ENCODE measurements at places on chromosomes 7 and 10.

DNA sequence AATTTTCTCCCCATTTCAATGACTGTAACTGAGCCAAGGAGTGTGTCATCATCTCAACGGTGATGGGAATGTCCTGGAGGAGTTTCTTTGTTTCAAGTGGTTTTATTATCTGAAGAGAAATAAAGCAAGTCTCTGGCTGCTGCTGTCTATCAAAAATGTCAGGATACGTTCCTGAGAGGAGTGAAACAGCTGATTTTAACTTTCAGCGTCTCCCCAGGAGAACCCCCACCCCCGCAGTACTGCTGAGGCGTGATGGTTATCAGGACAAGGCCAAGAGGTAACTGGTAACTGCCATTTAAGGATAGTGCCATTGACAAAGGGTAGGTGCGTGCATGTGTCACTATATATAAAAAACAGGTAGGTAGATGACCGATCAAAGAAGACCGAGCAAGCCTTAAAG, 70.3 kb upstream of the LRGUK start:
- no peak for DNase-seq

GRCh38 chr10:13871011-13871410, 284.2 kb downstream of the PRPF18 start:
- DNase-seq: no peak

- DNase-seq: no peak
Observed at GRCh38 chr10:3512263-3512662, 272.7 kb downstream of the KLF6 start.

DNA sequence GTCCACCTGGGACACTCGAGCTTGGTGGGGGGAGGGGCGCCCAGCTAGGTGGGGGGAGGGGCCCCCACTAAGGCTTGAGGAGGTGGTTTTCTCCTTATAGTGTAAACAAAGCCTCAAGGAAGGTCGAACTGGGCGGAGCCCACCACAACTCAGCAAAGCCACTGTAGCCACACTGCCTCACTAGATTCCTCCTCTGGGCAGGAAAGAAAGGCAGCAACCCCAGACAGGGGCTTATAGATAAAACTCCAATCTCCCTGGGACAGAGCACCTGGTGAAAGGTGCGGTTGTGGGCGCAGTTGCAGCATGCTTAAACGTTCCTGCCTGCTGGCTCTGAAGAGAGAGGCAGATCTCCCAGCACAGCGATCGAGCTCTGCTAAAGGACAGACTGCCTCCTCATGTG, 133.1 kb downstream of the SNX13 start:
- DNase-seq: no peak

GRCh38 chr10:20970044-20970443, 72.9 kb upstream of the NEBL start:
- DNase-seq: no peak

DNA sequence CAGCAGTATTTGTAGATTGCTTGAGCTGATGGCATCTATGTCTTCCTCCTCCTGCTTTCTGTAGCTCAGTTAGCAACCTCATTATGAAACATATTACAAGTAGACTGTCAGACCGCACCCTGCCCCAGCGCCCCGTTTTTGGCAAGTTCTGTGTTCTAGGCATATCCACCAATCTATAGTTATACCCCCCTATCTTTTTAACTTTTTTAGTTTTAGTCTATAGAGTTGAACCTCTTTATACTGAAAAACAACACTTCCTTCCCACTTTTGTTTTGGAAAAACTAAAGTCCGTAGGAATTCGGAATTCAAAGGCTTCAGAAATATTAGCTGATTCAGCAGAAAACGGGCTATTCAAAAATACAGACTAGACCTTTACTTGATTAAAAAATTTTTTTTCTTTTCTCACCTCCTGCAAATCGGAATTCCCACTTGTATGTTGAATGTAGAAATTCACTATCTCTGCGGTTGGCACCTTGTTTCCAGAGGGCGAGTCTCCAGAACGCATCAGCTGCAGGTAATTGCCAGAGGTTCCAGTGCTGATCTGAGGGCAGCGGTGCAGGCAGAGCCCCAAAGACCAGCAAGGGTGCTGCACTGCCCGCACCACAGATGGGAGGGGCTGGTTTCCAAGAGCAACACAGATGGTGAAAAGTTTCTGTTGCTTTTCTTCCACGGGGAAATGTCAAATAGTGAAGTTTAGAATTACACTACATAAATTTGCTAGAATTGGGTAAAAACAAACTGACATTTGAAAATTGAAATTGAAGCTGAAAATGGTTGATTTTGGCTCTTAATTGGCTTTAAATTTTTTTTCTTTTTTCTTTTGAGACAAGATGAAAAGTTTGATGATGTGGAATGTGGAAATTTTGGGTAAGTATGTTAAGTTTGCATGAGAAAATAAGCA, 2.2 kb upstream of the FZD8 start:
- DNase-seq: no peak

DNA sequence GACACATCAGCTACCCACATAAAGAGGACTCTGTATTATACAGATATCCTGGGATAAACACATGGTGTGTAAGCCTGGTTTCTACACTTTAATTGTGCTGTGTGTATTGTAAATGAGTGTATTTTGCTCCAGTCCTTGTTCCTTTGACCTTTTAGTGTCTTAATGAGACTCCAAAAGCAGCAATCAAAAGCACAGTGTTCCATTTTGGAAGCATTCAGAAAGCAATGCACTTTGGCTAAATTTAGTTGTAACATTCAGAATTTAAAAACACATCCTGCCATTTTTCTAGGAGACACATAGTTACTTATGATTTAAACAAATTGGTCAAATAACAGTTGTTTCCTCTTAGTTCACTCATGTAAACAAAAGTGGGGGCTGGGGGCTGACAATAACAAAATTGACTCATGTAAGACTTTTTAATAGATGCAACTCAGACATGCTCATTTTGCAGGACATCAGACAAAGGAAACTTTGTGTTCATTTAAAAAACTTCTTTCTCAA, 122.2 kb downstream of the GPR37 start:
- DNase-seq: no peak

GRCh38 chr10:128071417-128071782, 54.8 kb downstream of the MKI67 start:
- DNase-seq: no peak

DNA sequence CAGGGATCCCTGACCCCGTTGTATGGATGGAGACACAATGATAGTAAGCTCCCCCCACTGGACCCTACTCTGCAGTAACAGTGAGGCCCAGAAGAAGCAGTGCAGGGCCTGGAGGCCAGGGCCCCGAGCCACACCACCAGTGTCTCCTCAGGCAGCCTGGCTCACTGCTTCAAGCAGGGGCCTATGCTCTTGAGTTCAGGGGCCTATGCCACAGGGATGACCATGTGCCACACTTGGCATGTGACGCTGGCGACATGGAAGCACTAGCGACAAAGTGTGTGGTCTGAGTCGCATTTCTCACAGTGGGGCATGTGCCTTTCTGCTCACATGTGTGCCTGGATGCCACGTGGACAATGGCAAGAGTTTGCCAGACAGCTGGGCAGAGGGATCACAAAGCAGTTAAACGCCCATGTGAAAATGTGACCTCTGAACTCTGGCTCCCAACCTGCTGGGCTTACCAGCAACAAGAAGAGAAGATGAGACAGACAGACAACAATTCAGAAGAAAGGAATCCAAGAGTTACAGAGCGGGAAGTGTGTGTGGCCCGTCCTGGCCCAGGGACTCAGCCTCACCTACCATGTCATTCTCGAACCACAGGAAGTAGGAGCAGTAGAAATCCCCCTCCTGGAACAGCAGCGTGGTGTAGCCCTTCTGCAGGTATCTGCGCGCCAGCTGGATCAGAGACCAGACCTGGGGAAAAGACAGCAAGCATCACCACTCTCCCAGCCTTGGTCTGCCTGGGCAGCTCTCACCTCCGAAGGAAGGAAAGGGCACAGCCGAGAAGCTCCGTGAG, 4.7 kb upstream of the PYROXD2 start:
- DNase-seq: no peak

DNA sequence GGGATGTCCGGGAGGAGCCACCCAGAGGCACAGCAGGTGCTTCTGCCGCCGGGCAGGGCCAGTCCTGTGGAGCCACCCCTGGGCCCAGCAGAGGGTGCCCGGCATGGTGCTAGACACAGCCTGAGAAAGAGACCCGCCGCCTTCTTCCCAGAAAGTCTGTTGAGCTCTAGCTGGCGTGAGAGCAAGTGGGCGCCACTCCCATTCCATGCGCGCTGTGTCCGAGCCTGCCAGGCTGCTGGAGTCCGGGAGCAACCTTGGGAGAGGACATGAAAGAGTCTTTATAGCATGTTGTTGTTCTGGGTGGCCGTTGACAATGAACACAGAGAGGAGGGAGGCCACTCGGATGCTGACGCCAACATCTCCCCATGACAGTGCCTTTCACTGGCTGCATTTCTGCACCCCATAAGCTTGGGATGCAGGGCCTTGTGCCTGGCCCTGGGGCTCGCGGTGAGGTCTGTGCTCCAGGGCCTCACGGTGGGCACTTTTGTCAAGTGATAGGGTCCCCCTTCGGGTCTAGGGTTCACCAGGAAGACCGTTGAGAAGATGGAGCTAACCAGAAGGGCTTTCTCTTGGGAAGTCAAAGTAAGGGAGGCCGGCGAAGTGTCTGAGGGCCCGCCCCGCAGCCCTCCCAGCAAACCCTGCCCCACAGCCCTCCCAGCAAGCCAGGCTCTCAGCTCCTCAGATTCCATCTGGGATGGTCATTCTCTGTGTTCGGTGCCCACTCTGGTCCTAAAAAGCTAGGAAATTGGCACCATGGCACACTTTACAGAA, 47.3 kb downstream of the NKX6-2 start:
- no peak for DNase-seq

DNA sequence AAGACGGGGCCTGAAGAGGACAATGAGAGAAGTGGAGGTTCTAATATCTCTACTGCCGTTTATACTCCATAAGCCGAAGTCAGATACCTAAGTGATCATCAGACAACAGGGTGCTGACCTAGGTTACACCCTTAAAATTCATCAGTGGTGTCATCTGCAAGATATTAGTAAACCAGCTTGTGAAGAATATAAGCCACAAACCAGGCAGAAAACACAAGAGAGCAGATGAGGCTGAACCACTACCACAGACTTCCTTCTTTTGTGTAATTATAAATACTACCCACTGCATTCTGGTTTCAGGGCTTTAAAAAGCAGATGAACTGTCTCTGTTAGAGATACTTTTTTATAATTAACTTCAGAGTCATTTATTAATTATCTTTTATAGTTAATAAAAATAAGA, 69.0 kb upstream of the LRRC17 start:
- no peak for DNase-seq

DNA sequence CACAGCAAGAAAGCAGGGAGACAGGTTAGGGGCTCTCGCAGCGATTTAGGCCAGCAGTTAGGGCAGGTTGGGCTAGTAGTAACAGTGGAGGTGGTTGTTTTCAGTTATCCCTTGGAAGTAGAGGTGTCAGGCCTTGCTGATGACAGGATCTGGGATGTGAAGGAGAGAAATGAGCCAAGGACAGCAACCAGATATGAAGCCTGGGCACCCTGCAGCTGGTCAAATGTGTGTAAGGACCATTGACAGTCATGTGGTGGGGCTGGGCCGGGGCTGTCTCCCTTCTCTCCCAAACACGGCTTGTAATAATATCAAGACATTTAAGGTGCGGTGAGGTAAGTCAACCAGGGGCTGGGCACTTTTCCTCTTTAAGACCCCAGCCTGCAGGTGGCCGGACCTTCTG, 112.5 kb upstream of the IGFBP3 start:
- DNase-seq: no peak

GRCh38 chr7:110281362-110281761, 809.6 kb upstream of the LRRN3 start:
- DNase-seq: no peak

GRCh38 chr10:71597821-71598498, 121.6 kb downstream of the C10orf105 start:
- DNase-seq: peak; percentile 74

- DNase-seq: no peak
Observed at GRCh38 chr10:95635319-95635733, 21.2 kb downstream of the ALDH18A1 start.

DNA sequence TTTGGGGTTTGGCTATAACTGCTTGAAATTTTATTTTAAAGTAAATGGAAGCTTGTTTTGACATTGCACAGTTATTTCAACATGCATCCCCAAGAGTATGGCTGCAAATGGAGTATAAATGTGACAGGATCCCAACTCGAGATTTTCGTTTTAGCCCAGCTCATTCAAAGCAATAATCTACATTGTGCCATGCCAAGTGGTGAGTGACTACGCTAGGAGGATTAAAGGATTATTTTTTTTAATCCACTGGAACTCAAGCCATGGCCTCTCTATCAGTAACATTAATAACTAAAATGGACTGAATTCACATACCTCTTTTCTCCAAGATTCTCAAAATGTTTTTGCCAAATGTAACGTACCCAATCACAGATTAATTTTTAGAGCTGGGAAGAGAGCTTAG, 60.6 kb upstream of the AUTS2 start:
- DNase-seq: no peak

DNA sequence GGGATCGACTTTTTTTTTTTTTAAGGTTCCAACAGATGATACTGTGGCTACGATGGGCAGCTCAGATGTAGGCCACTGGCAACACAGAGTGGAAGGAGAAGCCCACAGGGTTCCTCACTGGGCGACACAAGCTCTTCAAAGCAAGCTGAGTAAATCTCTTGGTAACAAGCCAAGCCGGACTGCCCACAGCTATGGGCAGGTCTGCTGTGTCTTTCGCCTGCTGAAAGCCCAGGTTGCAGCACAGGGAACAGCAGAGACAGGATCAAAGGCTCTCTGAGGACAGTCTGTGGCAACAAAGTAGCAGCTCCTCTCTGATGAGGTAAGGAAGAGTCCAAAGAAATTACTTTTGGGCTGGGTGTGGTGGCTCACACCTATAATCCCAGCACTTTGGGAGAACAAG, 83.6 kb downstream of the KCNMA1 start:
- no peak for DNase-seq

DNA sequence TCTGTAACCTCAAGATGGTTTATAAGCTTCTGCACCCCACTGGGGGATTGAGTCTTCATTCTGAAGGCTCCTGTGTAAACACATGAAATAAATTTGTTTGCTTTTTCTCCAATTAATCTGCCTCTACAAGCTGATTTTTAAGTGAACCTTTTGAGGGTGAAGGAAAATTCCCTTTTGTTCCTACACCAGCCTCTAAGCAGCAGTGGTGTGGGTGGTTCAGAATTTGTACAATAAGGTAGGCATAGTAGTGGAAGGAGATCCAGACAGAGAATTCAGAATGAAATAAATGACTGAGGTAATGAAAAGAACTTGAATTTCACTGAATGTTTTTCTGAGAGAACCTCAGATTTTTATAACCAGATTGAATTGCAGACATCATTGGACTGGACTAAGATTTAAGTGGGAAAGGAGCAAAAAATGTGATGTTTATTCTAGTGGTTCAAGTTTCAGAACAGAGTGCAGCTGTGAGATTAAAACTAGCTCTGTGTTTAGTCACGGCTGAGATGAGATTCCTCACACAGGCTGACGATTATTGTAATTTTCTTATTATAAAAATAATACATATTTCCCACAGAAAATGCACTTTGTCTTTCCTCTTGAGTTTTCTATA, 1162.2 kb downstream of the TYW1 start:
- DNase-seq: no peak

GRCh38 chr10:19656420-19657042, 159.7 kb upstream of the PLXDC2 start:
- no peak for DNase-seq

GRCh38 chr10:12027539-12027938, 15.1 kb downstream of the UPF2 start:
- no peak for DNase-seq

- DNase-seq: no peak
Observed at GRCh38 chr10:80333983-80334382, 22.6 kb downstream of the DYDC1 start.

- DNase-seq: no peak
Observed at GRCh38 chr10:74213571-74214162, 62.6 kb downstream of the ADK start.

Measured in ovary (tissue), 10 donors.